Ureter (tissue), 1 donor: ENCODE measurements at places on chromosomes 11 and 22. TPM values are rescaled to one million over a fixed set of nuclear protein-coding genes. Genes with fewer than 3 reads are reported as not detected.
A peak's percentile ranks its signal among the peaks of the same experiment; 100 is the strongest.

DNA sequence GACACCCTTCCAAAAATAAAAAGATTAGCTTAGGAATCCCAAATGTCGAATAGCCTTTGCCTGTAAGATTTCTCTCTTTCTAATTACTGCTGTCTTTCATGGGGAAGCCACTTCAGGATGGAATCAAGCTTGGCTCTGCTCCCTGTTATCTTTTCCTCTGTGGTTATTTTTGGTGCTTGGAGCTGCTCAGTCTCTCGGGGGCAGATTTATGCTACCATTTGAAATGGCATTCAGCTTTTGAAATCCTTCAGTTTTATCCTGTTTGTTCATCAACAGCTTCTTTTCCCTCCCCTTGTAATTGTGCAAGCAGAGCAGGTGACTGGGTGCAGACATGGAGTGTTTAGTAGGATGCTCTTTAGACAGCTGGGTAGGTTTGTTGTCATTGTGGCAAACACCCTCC is 111.0 kb downstream of the DBX1 start:
- DNase-seq: no peak

DNA sequence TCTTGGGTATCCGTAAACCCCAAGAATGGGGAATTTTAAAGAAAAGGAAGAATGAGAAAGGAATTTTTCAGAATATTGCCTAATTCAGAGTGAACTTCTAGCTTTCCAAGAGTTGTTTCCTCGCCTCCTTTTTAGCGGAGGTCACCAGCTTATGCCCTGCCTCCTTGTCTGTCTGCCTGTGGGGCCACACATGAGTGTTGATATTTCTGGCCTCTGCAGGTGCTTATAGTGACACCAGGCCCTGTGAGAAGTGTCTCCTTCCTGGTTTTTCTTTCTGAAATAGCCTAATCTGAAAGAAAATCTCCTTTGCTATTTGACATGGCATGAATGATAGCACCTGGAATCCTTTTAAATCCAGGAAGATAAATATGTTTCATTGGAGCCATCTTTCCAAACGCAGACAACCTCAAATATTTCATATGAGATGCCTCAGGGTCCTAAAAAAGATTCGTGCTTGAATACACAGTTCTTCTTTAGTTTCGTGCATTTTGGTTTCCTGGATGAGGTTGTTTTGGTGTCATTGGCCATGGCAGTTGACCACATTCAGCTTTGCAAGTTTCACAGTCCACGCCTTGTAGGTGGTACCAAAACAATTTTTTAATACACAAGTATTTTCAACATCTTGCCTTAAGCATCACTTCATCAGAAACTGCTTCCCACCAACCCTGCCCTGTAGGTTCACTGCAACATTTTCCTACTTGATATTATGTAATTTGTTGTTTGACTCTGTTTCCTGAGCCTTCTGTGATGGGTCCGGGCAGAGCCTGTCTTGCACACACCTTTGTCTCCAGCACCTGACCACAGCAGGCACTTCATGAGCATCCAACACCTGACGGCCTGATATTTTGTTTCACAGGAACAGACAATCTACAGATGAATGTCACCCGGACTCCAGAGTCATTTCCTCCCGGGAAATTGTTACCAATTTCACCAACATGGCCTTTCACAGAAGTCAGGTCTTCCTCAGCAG is 159.4 kb downstream of the C11orf91 start:
- DNase-seq: no peak

- no peak for DNase-seq
Measured at GRCh38 chr22:19537941-19538488, 13.8 kb upstream of the CLDN5 start.

DNA sequence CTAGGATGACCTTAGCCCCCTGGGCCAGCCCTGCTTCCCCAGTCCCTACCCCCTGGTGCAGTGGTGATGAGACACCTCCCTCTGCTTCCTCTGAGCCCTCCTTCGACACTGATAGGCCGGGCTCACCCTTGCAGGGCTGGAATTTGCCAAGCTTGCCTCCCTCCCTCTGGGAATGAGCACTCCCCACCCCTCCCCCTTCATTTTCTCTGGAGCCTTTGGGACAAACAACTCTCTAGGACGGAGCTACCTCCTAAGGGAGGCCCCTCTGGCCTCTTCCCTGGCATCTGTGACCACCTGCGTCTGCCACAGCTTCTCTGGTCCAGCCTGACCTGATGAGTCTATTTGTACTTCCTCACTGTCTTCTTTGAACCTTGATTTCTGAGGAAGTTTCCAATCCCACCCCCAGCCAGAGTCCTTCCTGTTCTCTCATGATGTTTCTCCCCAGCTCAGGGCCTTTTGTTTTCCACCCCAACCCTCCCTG is 53.3 kb upstream of the ADA2 start:
- DNase-seq: peak; percentile 29

DNA sequence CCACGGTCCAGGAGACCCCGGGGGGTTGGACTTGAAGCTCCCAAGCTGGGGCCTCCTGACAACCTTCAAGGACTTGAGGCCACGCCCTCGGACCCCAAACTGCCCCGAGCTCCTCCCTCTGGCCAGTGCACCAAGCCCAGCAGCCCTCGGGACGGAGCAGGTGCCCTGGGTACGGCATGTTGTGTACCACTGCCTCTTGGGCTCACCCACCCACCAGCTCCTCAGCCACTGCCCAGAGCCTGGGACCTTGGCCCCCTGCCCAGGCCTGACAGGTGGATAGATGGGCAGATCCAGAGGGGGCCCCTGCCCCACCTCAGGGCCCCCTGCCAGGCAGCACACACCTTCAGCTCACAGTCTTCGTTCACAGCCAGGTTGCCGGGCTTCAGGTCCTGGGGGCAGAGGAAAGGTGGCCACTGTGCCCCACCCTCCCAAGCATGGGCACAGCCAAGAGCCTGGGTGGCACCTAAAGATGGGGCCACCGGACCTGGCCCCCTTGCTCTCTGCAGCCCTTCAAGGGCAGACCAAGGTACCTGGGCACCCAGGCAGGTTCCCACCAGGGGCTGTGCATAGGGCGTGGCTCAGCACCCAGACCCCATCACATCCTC is 5.1 kb downstream of the MAPK12 start:
- no peak for DNase-seq

DNA sequence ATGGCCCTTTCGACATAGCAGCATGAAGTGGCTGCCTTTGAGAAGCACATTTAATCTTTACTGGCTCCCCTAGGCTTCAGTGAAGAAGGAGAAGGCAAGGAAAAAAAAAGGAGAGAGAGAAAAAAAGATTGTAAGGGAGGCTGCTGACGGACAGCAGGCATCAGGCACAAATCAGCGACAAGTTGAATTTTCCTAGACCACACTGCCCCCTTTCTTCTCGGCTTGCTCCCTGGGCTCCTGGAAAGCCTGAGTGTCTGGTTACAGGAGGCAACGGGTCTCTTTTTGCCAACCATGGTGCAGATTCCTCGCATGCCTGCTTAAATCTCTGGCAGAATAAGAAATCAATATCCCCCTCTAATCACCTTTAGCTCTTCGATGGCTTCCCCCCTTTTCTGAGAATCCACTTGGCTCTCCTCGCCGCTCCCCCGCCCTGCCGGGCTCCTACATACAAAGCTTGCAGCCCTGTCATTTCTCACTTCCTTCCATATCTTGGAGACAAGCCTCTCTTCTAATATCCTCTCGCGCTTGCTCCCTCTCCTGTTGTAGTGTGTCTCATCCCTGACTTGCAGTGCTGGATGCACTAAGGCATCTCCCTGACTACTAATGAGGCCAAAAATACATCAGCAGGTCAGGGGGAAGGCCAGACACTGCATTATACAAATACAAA is 14.3 kb downstream of the BLID start:
- DNase-seq: peak; percentile 68

- DNase-seq: no peak
Measured at GRCh38 chr11:44747836-44748235, 21.1 kb downstream of the TSPAN18 start.

DNA sequence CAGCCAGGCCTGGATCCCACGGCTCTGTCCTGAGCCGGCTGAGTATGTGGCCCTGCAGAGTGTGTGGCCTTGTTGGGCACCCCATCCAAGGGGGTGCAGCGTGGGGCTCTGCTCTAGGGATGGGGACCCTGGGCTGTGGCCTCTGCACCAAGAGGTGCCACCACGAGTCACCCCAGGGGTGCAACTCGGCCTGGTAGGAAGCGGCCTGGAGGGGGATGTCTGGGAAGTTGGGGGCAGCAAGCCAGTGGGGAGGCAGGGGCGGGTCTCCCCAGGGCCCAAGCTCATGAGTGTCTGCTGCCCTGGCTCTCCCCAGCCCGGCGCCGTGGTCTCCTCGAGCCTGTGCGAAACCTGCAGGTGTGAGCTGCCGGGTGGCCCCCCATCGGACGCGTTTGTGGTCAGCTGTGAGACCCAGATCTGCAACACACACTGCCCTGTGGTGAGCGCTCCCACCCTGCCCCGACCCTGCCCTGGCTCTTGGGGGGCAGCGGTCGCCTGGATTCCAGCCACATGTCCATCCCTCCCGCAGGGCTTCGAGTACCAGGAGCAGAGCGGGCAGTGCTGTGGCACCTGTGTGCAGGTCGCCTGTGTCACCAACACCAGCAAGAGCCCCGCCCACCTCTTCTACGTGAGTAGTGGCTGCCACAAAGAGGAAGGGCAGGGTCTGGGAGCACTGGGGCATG is 24.2 kb upstream of the MUC5B start:
- peak; percentile 70 for DNase-seq

DNA sequence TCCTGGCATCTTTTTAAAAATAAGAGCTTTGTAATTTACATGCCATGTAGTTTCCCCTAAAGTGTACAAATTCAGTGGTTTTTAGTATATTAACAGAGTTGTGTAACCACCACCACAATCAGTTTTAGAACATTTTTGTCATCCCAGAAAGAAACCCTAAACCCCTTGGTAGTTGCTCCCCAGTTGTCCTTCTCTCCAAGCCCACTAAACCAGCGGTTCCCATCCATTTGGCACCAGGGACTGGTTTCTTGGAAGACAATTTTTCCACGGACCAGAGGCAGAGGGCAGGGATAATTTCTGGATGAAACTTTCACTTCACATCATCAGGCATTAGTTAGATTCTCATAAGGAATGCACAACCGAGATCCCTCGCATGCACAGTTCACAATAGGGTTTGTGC is 22.6 kb downstream of the CABIN1 start:
- no peak for DNase-seq

- DNase-seq: no peak
Measured at GRCh38 chr11:96051820-96052219, 127.9 kb upstream of the MTMR2 start.

DNA sequence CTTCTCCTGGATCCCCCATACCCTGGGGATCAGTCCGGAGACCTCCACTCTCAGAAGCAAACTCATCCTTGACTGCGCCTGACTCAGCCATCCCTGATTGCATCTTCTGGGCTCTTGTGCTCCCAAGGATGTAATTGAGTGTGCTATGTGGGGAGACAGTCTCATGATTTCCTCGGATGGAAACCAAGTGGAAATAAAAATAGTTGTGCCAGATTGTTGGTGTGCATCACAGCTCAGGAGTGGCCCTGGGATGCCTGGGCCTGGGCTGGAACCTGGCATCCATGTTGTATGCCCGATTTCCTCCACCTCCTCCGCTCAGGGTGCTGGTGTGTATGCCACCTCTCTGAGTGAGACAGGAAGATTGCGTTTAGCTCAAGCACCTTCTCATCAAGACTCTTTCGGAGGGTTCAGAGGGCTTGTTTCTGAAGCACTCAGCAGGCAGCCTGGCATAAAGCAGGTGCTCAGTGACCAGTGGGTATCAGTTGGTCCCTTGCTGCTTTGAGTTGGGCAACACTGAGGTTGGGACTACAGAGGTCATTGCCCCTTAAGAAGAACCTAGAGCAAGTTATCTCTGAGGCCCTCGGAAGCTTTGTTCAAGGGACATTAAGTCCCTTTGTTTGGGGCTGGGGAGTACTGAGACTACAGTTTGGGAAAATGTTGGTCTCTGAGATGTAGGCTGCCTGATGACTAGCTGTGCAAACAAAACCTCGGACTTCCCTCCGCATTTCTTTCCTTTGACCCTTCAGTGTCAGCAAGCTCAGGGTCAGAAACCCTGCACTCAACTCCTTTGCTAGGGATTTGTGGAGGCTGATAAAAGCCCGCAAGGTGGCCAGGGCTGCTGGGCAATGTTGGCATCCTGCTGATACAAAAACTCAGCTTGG is 24.8 kb upstream of the MICAL2 start:
- DNase-seq: no peak

GRCh38 chr11:2362414-2362813 is 14.7 kb upstream of the CD81 start:
- no peak for DNase-seq

GRCh38 chr11:118047749-118048148 is 29.1 kb upstream of the TMPRSS4 start:
- peak; percentile 28 for DNase-seq

- DNase-seq: no peak
Measured at GRCh38 chr11:68342459-68343158, 30.2 kb downstream of the LRP5 start.

GRCh38 chr11:120074076-120074475 is 63.8 kb downstream of the TRIM29 start:
- DNase-seq: no peak

DNA sequence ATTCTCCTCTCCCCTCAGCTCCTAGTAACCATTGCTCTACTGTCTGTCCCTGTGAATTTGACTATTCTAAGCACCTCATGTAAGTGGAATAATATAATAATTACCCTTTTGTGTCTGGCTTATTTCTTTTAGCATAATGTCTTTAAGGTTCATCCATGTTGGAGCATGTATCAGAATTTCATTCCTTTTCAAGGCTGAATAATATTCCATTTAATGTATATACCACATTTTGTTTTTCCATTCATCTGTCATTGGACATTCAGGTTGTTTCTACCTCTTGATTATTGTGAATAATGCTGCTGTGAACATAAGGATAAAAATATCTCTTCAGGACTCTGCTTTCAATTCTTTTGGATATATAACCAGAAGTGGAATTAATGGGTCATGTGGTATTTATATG is 28.1 kb downstream of the OR2AT4 start:
- DNase-seq: no peak

GRCh38 chr11:84142411-84142810 is 856.2 kb upstream of the CCDC90B start:
- no peak for DNase-seq

DNA sequence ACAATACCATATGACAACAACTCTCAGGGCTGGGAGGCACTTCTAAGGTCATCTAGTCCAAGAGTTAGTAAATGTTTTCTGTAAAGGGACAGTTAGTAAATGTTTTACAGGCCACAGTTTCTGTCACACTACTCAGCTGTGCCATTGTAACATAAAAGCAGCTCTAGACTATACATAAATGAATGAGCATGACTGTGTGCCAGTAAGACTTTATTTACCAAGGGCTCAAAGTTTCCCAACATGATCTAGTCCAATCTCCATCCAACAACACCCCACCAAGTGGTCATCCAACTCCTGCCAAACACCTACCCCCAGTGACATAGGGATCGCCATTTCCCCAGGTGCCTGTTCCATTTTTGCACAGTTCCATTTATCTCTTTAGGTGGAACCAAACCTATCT is 12.1 kb downstream of the SERGEF start:
- DNase-seq: no peak

- no peak for DNase-seq
Measured at GRCh38 chr11:2388431-2389376, 11.6 kb downstream of the CD81 start.

- DNase-seq: no peak
Measured at GRCh38 chr11:45141171-45141570, 5.3 kb upstream of the PRDM11 start.

- DNase-seq: no peak
Measured at GRCh38 chr11:131185915-131186314, 184.5 kb upstream of the NTM start.

The TECTA gene
- 0.83 TPM for total RNA-seq

The TYR gene
- not detected for total RNA-seq

The OSBP2 gene
- 4.3 TPM for total RNA-seq

The ANO5 gene
- total RNA-seq: 5.2 TPM

The CCDC87 gene
- total RNA-seq: 0.55 TPM

The IGLL1 gene
- not detected for total RNA-seq
